CD4-positive, alpha-beta T cell treated with Interleukin-15 for 4 hours (primary cell): ENCODE measurements at places on chromosomes 5 and 9.

DNA sequence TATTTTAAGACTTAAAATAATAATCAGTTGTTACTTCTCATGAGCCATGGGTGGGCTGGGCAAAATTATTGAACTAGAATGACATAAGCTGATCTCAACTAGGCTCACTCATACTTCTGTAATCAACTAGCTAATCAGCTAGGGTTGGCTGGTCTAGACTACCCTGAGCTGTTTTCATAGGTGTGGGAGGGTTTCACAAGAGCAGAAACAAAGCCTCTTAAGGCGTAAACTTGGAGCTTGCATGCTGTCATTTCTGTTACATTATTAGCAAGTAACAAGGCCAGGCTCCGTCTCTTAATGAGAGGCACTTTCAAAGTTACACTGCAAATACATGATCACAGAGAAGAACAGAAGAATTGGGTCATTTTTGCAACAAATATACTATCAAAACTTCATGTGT, 57.2 kb upstream of the GHR start:
- DNase-seq, result no peak

GRCh38 chr9:93896496-93897033, 58.6 kb downstream of the BARX1 start:
- no peak for DNase-seq

GRCh38 chr5:171152382-171152781, 156.7 kb upstream of the TLX3 start:
- no peak for DNase-seq

DNA sequence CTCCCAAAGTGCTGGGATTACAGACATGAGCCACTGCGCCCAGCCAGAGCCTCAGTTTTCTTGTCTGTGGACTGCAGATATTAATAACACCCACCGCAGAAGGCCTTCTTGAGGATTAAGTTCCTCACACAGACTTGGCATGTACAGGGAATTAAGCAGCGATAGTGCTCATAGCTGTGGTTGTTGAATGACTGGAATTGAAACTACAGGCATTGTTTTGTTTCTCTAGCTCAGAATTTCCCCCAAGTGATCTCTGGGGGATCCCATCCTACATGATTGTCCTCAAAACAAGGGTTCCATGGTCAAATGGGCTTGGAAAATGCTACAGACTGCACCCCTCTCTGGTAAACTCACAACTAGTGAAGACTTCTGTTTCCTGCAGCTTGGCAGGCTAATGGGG, 44.2 kb upstream of the TDRD7 start:
- no peak for DNase-seq

DNA sequence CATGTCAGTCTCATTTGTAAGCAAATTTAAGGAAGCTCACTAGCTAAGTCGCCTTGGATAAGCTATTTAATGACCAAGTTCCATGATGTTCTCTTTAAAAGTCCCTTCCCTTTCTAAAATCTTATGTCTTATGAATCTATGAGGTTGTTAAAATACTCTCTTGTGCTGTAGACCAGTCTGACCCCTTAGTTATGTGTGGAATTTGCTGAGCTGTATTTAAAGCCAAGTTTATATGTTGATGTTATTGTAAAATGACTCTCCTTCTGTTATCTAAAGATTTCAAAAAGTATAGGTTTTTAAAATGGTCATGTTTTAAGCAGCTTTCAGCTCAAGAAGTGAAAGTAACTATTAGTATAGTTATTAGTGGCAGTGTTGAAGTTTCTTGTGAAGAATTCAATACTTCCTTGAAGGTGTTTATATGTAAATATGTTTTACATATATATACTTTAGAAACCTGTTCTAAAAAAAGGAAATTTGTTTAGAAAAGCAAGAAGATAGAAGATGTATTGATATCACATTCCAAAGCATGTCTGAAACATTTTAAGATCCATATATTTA, 92.2 kb downstream of the CDC42SE2 start:
- no peak for DNase-seq

GRCh38 chr9:20618361-20618802, 3.9 kb downstream of the MLLT3 start:
- peak; percentile 21 for DNase-seq

DNA sequence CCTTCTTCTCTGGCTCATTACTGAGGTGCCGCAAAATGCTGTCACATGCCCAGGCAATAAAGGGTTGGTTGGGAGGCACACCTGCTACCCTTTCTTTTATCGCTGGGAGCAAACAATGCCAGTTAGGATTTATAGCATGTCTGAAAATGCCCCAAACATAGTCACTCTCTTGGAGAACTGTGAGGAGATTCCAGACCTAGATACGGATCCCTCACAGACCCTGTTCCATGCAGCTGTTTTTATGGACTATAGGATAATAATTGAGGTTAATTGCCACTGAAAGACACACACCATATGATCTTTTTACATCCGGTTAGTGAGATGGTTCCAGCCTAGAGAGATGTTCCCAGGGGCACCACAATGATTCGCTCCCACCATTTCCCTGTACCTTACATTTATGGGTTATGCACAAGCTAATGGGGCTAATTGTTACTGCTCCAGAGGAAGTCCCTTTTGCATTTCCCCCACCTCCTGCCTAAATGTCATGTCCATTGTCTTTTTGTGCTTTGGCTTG, 318.1 kb downstream of the PIK3R1 start:
- DNase-seq, result no peak

GRCh38 chr9:113428062-113428615, 17.6 kb downstream of the C9orf43 start:
- DNase-seq, result no peak

GRCh38 chr5:167242701-167243100, 1048.7 kb upstream of the WWC1 start:
- no peak for DNase-seq

GRCh38 chr5:170751631-170752030, 31.9 kb upstream of the GABRP start:
- no peak for DNase-seq

GRCh38 chr5:172496671-172497371, 42.5 kb upstream of the SH3PXD2B start:
- no peak for DNase-seq

DNA sequence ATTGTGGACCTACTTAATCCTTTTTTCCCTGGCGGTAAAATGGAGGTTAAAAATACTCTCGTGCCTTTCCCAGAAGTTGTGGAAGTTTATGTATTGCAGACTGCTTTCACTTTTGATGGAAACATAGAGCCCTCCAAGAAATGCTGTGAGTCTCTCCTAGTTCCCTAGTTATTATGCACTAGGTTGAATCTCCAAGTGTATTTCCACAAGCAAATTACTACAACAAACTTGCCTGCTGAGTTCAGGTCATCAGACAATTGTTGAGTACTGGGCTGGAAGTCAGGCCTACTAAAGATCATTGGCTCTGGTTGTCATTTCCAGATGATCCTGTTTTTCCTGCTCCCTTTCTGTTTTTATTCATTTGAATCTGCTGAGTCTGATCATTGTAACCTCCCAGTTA, 104.1 kb downstream of the CD180 start:
- no peak for DNase-seq

DNA sequence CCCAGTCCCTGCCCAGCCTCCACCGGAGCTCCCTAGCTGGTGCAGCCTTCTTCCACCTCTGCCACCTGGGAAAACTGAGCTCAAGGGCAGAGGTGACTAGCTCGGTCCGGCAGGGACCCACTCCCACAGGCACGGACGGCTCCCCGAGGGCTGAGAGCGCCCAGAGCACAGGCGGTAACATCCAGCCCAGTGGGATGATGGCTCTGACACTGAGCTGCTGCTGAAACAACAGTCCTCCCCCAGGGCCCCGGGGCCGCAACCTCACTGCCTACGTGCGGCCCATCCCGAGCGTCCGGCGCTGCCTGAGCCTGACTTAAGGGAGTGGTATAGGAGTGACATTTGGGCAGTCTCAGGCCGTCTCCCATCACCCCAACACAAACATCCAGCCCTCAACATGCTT, 3.7 kb downstream of the FAM163B start:
- DNase-seq, result no peak

- DNase-seq, result no peak
Measured at GRCh38 chr5:1936901-1937300, 54.2 kb upstream of the IRX4 start.

GRCh38 chr5:17304282-17304681, 86.9 kb downstream of the BASP1 start:
- DNase-seq, result no peak

DNA sequence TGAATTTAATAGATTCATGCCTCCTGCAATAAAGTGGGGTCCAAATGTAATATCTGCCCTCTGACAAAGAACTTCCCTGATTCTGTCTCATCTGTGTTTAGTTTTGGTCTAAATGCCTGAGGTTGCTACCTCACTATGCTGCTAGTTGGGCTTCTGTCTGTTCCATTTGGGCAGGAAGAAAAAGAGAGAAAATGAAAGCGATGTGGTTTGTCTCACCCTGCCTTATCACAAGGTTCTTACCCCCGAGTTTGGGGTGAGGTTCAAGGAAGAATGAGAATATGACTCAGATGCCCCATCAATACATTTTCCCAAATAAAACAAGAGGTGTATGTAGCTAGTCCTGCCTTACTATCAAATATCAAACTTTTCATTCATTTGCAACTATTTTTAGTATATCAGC, 132.1 kb upstream of the MTAP start:
- no peak for DNase-seq

DNA sequence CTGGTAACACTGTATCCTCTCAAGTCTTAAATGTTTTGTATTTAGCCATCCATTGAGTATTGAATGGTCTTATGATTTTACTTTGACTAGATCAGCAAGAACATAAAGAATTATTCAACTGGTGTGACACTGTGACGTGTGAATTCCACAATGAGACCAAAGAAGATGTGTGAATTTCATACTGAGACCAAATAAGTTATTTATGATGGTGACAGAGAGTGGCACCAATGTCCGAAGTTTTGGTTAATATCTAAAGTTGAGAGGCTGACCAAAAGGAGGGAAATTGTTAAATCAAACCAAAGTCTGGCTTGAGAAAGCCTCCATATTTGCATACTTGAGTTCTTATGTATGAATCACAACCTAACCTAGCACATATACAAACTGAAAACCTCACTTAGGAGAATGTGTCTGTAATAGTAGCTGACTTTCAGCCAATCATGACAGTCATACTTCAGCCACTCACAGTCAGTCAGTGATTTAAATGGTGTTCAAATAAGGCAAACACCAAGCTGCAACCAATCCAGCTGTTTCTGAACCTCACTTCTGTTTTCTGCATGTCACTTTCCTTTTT, 31.5 kb upstream of the FAM170A start:
- DNase-seq, result no peak

- DNase-seq, result no peak
Measured at GRCh38 chr9:123821619-123822018, 108.3 kb downstream of the DENND1A start.

- DNase-seq, result no peak
Measured at GRCh38 chr9:98793031-98793430, 3.3 kb downstream of the ANKS6 start.

DNA sequence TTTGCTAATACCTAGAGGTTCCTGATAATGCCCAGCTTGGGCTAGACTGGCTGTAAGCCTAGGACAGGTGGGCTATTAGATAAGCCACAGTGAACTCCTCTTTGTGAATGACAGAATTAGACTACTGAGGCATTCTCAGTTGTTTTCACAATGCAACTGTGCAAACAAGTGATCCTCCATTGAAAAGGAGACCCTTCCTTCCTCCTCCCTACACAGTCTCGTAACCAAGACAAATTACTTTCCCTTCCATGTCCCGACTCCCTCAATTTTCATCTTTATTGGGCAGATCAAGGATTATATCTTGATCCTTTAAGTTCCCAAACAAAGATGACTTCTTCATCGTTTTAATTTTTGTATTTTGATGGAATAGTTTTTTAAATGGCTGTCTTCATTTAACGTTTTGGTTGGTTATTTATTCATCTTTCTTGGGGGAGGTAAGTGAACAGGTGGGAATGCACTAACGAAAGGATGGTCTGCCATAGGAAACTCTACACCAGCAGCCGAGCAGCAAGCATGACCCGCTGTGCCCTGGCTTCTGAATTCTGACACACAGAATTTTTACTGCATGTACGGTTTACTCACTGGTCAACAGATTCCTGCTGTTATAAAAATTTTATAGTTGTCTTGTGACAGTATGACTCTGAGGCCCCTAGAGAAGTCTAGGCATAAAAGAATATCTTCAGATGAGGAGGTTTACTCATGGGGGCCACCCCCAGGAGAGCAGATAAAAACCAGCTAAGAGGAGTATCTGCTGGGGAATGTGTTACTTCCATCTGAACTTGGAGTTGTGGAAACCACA, 137.5 kb upstream of the TUT7 start:
- no peak for DNase-seq

DNA sequence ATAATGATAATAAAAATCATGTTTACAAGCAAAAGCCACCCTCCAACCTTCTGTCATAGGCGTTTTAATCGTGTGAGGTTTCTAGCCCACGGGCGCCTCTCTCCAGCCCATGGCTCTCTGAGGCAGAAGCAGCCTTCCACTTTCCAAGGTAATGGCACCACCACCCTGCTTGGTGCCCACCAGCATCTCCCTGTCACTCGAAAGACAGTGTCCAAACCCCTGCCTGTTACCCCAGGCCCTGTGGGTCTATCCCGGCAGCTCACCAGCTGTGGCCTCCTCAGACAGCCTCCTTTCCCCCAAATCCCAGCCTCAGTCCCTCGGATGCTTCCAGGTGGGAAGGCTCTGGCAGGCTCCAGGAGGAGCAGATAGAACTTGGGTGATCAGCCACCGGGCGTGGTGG, 123.8 kb upstream of the LPCAT1 start:
- no peak for DNase-seq

DNA sequence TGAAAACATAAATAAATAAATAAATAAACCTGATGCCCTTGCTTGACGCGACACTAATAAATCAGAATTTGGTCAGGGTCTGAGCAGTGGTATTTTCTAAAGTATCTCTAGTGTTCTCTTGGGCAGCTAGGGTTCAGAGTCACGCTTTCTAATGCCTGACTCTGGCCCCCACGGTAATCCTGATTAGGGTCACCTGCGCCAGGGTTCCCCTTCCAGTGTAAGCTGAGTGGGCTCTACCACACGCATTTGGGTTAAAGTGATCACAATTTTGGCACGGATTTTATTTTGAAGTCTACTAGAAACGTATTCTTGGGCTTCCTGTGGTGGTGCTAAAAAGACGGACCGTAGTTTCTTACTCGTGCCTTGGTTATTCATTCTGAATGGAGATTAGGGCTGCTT, 651 bp downstream of the TTC1 start:
- no peak for DNase-seq

DNA sequence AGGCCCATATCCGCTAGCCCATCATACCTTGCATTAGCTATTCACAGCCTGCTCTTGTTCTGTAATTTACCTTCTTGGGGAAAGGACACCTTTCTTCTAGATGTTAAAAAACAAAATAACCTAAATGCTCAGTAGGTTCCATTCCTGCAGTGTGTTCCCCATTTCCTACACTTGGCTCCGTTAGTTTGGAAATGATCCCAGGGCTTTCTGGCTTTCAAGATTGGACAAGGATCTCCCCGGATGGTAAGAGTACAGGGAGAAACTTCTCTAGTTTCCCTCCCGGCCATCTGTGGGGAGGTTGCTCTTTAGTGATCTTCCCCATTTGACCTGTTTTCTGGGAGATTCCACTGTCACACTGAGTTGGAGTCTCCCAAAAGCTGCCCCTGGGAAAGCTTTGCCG, 27.3 kb upstream of the STC2 start:
- DNase-seq, result no peak

- no peak for DNase-seq
Measured at GRCh38 chr5:12119657-12120056, 215.4 kb upstream of the CTNND2 start.

- no peak for DNase-seq
Measured at GRCh38 chr5:114473541-114473940, 111.7 kb downstream of the KCNN2 start.
